ENCODE measurements at places on chromosomes 16 and 17.

GRCh38 chr17:6654841-6655731 is 3.5 kb downstream of the C17orf100 start:
- no peak for DNase-seq

DNA sequence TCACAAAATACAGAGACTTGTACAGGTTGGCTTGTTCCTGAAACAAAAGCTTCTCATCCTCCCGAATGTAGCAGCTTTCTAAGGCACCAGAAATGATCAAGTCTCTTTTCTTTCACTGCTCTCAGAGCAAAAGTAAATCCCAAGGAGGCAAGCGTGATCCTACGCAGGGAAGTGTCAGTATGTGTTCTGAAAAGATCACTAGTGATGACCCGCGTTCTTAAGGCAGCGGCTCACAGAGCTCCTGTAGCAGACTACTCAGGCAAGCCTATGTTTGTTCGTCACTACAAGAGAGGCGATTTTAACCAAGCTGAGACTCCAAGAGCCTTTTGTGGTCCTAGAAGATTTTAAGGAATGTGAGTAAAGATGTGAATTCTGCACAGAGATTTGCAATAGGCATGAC is 34.5 kb downstream of the WIPI1 start:
- DNase-seq: no peak

DNA sequence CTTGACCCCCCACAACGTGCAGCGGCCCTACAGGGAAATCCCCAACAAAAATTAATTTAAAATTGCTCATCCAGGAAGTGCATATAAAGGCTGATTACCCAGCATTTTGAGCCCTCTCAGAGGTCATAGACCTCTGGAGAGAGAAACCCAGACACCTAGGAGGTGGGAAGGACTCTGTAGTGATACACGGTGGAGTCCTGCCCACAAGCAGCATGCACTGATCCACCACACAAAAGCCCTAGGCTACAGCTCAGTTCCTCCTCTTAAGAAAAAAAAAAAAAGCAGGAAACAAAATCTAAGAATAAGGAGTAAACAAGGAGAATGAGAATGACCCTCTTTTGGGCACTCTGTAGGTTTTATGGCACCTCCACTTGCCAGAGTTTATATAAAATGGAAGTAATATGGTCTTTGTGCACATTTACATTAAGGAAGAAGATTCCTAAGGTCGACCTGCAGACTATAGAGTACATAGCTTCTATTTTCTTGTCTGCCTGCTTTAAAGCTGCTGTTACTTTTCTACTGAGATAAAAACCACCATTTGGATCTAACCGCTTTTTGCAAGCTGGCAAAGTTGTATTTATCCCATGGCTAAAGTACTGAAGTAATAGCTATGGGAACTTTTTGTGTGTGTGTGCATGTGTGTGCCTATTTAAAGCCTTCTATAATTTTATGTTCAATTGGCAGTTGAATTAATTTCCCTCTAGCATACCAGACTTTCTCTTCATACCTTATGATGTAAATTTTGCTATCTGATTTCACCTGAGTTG is 46.9 kb downstream of the ACSM1 start:
- no peak for DNase-seq

GRCh38 chr17:5759501-5759925 is 175.2 kb upstream of the NLRP1 start:
- DNase-seq: no peak

DNA sequence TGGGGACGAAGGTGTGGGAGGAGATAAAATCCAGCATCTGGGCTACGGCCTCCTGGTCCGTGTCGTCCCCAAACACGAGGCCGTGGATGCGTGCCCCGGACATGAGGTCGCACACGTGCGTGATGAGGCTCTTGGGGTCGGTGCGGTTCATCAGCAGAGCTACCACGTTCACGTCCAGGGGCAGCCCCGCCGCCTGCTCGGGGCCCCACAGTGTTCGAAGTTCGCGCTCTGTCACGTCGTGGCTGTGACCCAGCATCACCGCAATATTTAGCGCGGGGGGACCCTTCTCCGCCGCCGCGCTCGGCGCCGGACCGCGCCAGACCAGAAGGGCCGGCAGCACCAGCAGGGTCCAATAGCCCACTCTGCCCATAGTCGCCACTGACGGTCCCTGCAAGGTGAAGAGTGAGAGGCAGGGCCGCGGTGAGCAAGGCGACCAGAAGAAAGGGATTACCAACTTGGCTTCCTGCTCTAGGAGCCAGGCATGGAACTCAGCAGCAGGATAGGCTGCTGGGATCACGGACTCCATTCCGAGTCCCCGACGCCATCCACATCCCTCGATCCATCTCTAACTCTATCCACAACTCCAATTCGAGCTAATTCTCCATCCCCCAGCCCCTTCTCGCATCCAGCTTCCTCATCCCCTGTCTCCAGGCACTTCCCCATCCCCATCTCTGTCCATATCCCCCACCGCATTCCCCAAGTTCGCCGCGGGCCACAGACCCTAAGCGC is 2.0 kb downstream of the GRIN2A start:
- no peak for DNase-seq

DNA sequence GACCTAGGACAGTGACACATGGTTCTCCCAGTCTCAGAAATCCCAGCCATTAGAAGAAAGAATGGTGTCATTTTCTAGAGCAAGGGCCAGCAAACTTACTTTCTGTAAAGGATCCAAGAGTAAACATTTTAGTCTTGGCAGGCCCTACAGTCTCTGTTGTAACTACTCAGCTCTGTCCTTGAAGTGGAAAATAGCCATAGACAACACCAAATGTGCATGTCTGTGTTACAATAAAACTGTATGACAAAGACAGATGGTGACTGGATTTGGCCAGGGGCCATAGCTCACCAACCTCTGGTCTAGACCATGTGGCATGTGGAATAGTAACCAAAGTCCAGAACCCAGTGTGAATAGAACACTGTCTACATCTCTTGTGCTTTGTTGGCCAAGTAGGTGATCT is 286.5 kb downstream of the HS3ST4 start:
- no peak for DNase-seq
